ENCODE measurements at places on chromosomes 13 and 19.

- H3K4me3 ChIP-seq, result no peak overlapping the region
- H3K4me1 ChIP-seq, result no peaks in the 10 kb centered on the region
- peaks cover 2% of the 10 kb centered on the region for H3K27me3 ChIP-seq
- H3K27ac ChIP-seq, result no peak overlapping the region
- H3K36me3 ChIP-seq, result no peaks in the 10 kb centered on the region
Measured at GRCh38 chr13:93318534-93319254, 92.1 kb downstream of the GPC6 start.

GRCh38 chr13:20192158-20192835 lies 441 bp downstream of the GJB2 start:
- peak; percentile 38 for DNase-seq
- peaks cover 52% of the 10 kb centered on the region for H3K27me3 ChIP-seq
- peak overlapping the region; percentile 55 for H3K4me3 ChIP-seq
- H3K27ac ChIP-seq, result no peak overlapping the region

DNA sequence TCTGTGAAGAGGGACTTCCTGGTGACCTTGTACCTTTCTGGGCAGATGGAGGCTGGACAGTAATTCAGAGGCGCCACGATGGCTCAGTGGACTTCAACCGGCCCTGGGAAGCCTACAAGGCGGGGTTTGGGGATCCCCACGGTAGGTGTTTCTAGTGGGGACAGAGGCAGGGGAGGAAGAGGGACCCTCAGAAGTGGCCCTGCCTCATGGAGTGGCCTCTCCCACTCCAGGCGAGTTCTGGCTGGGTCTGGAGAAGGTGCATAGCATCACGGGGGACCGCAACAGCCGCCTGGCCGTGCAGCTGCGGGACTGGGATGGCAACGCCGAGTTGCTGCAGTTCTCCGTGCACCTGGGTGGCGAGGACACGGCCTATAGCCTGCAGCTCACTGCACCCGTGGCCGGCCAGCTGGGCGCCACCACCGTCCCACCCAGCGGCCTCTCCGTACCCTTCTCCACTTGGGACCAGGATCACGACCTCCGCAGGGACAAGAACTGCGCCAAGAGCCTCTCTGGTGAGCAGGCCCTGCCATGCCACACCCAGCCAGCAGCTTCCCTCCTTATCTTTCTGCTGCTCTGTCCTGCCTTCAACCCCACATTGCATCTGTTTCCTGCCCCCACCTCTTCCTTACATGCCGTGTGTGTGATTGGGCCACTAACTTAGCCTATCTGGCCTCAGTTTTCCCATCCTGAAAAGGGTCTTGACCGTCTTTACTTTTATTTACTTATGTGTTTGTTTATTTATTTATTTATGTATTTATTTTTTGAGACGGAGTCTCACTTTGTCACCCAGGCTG lies 7.3 kb downstream of the ANGPTL4 start:
- no peak overlapping the region for H3K4me3 ChIP-seq
- H3K27ac ChIP-seq, result no peak overlapping the region
- peaks cover 21% of the 10 kb centered on the region for H3K27me3 ChIP-seq
- no peak for DNase-seq

GRCh38 chr13:23025864-23026608 lies 154.7 kb upstream of the SGCG start:
- no peak for DNase-seq
- H3K36me3 ChIP-seq, result no peaks in the 10 kb centered on the region
- H3K27ac ChIP-seq, result no peak overlapping the region
- H3K4me1 ChIP-seq, result no peaks in the 10 kb centered on the region
- H3K27me3 ChIP-seq, result peaks cover 2% of the 10 kb centered on the region
- no peak overlapping the region for H3K4me3 ChIP-seq

GRCh38 chr13:41307884-41308640 lies 3.0 kb upstream of the NAA16 start:
- no peaks in the 10 kb centered on the region for H3K27me3 ChIP-seq
- H3K36me3 ChIP-seq, result peaks cover 8% of the 10 kb centered on the region
- H3K27ac ChIP-seq, result no peak overlapping the region
- DNase-seq, result no peak
- no peak overlapping the region for H3K4me3 ChIP-seq

- no peaks in the 10 kb centered on the region for H3K27me3 ChIP-seq
- H3K4me1 ChIP-seq, result peaks cover 19% of the 10 kb centered on the region
- no peaks in the 10 kb centered on the region for H3K36me3 ChIP-seq
Measured at GRCh38 chr13:112966776-112967175, 2.2 kb upstream of the MCF2L start.

DNA sequence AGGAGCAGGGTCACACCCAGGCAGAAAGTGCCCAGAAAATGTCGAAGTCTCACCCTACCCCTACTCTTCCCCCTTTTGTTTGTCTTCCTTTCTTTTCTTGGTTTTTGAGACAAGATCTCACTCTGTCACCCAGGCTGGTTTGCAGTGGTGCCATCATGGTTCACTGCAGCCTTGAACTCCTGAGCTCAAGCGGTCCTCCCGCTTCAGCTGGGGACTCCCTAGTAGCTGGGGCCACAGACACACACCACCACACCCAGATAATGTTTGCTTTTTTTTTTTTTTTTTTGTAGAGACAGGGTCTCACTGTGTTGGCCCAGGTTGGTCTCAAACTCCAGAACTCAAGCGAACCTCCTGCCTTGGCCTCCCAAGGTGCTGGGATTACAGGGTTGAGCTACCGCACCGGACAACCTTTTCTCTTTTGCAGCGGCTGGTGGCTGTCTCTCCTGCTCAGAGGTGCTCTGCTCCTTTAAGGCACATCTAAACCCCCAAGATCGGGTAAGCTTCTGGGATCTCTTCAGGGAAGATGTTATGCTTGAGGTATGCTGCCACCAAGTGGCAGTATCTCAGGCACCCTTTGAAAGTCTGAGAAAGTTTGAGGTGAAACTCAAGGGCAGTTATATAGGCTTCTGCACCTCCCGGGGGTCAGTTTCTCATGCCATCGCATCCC lies 22.4 kb upstream of the EBI3 start:
- no peak for DNase-seq
- no peak overlapping the region for H3K27ac ChIP-seq
- H3K36me3 ChIP-seq, result no peaks in the 10 kb centered on the region
- peaks cover 2% of the 10 kb centered on the region for H3K4me1 ChIP-seq
- no peak overlapping the region for H3K4me3 ChIP-seq
- H3K27me3 ChIP-seq, result no peaks in the 10 kb centered on the region

DNA sequence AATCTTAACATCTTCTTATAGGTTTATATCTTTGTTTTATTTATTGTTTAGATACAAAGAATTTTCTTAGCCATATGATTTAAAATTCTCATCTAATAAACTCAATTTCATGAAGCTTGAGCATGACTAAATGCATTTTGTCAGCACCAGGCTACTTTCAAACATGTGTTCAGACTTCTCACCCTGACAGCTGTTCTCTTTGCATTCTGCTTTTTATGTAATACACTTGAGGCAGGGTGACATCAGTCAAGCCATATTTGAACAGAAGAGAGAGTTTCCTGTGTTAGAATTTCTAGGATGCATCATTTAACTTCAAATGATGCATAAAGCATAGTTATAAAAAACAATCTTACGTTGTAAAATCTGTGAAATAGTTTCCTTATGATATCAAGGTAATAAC lies 1295.1 kb upstream of the PCDH20 start:
- no peak for DNase-seq
- H3K4me3 ChIP-seq, result no peak overlapping the region
- H3K4me1 ChIP-seq, result no peaks in the 10 kb centered on the region
- H3K27me3 ChIP-seq, result no peaks in the 10 kb centered on the region

GRCh38 chr13:52414963-52415362 lies 9.0 kb upstream of the THSD1 start:
- DNase-seq, result no peak
- no peak overlapping the region for H3K27ac ChIP-seq
- no peak overlapping the region for H3K4me3 ChIP-seq
- no peaks in the 10 kb centered on the region for H3K27me3 ChIP-seq
- H3K36me3 ChIP-seq, result peaks cover 25% of the 10 kb centered on the region

- H3K4me1 ChIP-seq, result peaks cover 2% of the 10 kb centered on the region
- no peaks in the 10 kb centered on the region for H3K27me3 ChIP-seq
- H3K4me3 ChIP-seq, result no peak overlapping the region
- DNase-seq, result peak; percentile 77
- peaks cover 13% of the 10 kb centered on the region for H3K36me3 ChIP-seq
Measured at GRCh38 chr13:51729866-51730553, 74.0 kb downstream of the DHRS12 start.

GRCh38 chr13:99277629-99278028 lies 19.4 kb upstream of the GPR18 start:
- H3K27me3 ChIP-seq, result no peaks in the 10 kb centered on the region
- peak overlapping the region; percentile 28 for H3K27ac ChIP-seq
- H3K36me3 ChIP-seq, result peaks cover 63% of the 10 kb centered on the region
- DNase-seq, result no peak
- no peak overlapping the region for H3K4me3 ChIP-seq

DNA sequence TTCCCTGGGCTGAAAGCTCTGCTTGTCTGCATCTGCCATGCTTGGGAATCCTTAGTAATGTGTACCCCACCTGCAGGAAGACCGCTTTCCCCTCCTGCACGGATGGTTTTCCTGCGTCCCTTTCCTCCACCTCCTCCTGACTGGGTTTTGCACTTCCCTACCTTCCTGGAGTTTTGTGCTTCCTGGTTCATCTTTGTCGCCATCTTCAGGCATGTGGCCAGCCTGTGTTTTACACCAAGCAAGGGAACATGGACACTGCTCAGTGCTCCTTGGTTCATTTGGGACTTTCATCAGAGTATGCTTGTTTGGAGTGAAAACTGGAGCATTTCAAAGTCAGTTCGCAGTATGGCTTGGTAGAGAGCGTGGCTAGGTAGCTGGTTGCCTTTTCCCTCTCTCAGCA lies 30.7 kb downstream of the ERICH6B start:
- no peaks in the 10 kb centered on the region for H3K27me3 ChIP-seq
- DNase-seq, result no peak
- H3K36me3 ChIP-seq, result no peaks in the 10 kb centered on the region

DNA sequence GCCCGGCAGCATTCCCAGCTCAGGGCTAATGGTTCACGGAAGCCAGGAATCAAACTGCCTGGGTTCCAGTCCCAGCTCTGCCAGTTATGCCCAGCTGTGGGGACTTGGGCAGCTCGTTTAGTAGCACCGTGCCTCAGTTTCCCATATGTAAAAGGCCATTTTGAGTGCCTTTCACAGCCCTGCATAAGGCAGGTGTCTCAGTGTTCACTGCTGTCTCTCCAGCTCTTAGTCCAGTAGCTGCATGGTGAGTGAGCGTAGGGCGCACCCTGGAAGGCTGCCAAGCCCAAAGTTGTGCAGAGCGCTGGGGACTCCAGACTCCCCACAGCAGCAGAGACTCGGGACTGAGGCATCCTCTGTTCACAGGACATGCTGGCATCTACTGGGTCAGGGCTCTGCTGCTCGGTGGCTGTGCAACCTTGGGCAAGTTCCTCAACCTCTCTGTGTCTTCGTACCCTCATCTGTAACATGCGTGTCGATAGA lies 5.5 kb downstream of the RPL28 start:
- H3K4me1 ChIP-seq, result peaks cover 34% of the 10 kb centered on the region
- H3K27me3 ChIP-seq, result no peaks in the 10 kb centered on the region
- H3K4me3 ChIP-seq, result no peak overlapping the region
- H3K36me3 ChIP-seq, result peaks cover 41% of the 10 kb centered on the region
- DNase-seq, result no peak
- H3K27ac ChIP-seq, result no peak overlapping the region

DNA sequence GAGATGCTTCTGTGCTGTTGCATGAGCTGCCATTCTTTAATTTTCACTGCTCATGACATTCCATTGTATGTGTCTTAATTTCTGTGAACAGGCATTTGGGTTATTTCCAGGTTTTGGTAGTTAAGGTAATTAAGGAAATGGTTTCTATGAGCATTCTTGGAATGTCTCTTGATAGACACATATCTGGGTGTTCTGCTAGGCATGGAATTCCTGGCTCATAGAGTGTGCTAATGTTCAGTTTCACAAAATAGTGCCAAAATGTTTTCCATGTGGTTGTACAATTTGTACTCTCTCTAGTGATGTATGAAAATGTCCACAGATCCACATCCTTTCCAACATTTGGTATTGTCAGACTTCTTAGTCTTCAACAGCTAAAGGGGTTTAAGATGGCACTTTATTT lies 680.9 kb upstream of the SGCG start:
- H3K36me3 ChIP-seq, result no peaks in the 10 kb centered on the region
- no peaks in the 10 kb centered on the region for H3K27me3 ChIP-seq
- no peak overlapping the region for H3K27ac ChIP-seq
- DNase-seq, result no peak
- no peak overlapping the region for H3K4me3 ChIP-seq

GRCh38 chr19:32289566-32290210 lies 55.7 kb upstream of the ZNF507 start:
- H3K27ac ChIP-seq, result no peak overlapping the region
- H3K4me3 ChIP-seq, result no peak overlapping the region
- peaks cover 11% of the 10 kb centered on the region for H3K27me3 ChIP-seq
- DNase-seq, result no peak

GRCh38 chr19:5586300-5587070 lies 18.7 kb upstream of the TINCR start:
- peak overlapping the region; percentile 52 for H3K27ac ChIP-seq
- peaks cover 40% of the 10 kb centered on the region for H3K36me3 ChIP-seq
- no peaks in the 10 kb centered on the region for H3K27me3 ChIP-seq

- H3K4me3 ChIP-seq, result no peak overlapping the region
- no peak for DNase-seq
- no peak overlapping the region for H3K27ac ChIP-seq
- H3K36me3 ChIP-seq, result peaks cover 11% of the 10 kb centered on the region
- peaks cover 81% of the 10 kb centered on the region for H3K4me1 ChIP-seq
Measured at GRCh38 chr13:79389026-79389425, 17.0 kb downstream of the RBM26 start.

DNA sequence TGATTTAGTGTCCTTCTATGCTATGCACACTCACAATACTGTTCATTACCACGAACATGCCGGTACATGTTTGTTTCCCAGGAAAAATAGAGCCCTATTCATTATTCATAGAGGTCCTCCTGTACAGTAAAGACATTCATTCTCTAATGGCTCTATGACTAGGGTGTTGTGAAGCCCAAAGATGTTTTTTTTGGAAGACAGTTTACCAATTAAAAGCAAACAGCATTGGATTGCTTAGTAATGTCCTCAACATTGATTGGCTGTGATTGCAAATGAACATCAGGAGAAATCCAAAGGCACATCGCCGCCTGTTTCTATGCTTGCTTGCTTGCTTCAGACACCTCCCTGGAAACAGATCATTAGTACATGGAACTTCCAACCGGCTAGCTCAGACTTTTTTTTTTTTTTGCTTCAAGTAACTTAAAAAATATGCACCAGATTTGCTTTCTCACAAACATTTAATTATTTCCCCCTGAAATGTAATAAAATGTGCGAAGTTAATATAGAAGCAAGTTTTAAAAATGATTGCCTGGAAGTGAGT lies 8.8 kb upstream of the GPC6 start:
- no peaks in the 10 kb centered on the region for H3K27me3 ChIP-seq
- H3K36me3 ChIP-seq, result no peaks in the 10 kb centered on the region
- no peak overlapping the region for H3K27ac ChIP-seq
- H3K4me1 ChIP-seq, result no peaks in the 10 kb centered on the region
- DNase-seq, result no peak
- H3K4me3 ChIP-seq, result no peak overlapping the region

DNA sequence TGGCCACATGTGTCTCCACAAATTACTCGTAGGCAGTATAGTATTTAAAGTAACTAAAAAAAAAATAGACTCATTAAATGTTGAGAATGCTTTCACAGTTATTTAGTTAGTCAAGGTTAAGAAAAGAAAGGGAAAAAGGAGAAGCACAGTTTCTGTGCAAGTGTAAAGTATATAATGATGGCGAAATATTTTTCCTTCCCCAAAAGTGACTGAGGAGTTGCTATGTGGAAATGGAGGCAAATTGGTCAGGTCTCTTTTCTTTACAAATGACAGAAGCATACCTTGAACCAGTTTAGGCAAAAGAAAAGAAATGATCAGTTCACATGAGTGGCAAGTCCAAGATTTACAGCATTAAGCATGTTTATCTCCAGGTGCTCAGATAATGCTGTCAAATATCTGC lies 18.0 kb downstream of the CSNK1A1L start:
- DNase-seq, result no peak
- no peak overlapping the region for H3K27ac ChIP-seq
- H3K4me3 ChIP-seq, result no peak overlapping the region
- H3K27me3 ChIP-seq, result peaks cover 3% of the 10 kb centered on the region

Measured in activated CD8-positive, alpha-beta T cell treated with anti-CD3 and anti-CD28 coated beads for 36 hours (primary cell).